Peyer's patch (tissue), 4 donors: ENCODE measurements at places on chromosomes 3 and 15. TPM values are rescaled to one million over a fixed set of nuclear protein-coding genes. Genes with fewer than 3 reads are reported as not detected.
A peak's percentile ranks its signal among the peaks of the same experiment; 100 is the strongest.

Gene NOX5
- total RNA-seq: not detected

DNA sequence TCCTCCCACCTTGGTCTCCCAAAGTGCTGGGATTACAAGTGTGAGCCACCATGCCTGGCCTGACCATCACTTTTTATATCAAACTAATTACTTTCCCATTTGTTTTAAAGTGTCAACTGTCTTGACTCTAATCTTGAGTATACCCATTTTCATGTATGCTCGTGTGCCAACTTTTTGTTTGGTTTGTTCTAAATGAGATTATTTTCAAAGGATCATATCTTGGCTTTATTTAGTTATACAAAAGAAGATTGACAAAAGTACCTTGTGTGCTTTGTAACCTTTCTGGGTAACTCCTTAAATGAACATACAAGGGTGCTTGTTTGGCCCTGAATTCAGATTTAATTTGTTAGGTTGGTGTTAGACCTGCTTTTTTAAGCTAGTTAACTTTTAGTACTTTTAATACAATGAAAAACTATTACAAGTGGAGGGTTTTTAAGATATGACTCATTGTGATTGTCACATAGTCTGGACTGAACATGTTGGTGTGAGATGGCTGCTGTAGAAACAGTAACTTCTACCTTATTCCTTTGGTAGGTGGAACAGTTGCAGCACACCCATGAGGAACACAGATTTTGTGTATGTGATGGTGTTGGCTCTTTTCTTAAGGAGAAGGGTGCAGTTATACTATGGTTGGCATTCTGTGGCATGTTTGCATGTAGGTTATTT lies 10.7 kb downstream of the KIF23 start:
- H3K4me3 ChIP-seq: no peak overlapping the region
- no peaks in the 10 kb centered on the region for H3K27me3 ChIP-seq
- DNase-seq: no peak
- H3K36me3 ChIP-seq: no peaks in the 10 kb centered on the region
- H3K27ac ChIP-seq: no peak overlapping the region

GRCh38 chr3:5017925-5018531 lies 38.8 kb downstream of the BHLHE40 start:
- no peak overlapping the region for H3K4me3 ChIP-seq
- peak overlapping the region; percentile 79 for H3K27ac ChIP-seq
- H3K4me1 ChIP-seq: peaks cover 33% of the 10 kb centered on the region
- DNase-seq: no peak
- H3K36me3 ChIP-seq: no peaks in the 10 kb centered on the region
- H3K27me3 ChIP-seq: no peaks in the 10 kb centered on the region

DNA sequence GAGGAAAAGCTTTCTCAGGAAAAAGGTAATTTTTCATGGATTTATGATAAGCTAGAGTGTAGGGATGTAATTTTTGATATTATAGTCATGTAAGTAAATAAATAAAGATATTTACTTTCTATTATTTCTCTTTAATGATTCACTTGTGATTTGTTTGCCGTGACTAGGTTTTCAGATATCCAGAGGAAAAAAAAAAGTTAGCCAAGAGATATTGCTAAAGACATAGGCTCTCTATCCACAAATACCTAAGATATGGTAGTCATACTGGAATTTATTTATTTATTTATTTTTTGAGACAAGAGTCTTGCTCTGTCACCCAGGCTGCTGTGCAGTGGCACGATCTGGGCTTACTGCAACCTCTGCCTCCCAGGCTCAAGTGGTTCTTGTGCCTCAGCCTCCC lies 59.9 kb downstream of the AP4E1 start:
- no peak overlapping the region for H3K4me3 ChIP-seq
- no peak for DNase-seq
- H3K36me3 ChIP-seq: no peaks in the 10 kb centered on the region
- H3K4me1 ChIP-seq: no peaks in the 10 kb centered on the region
- no peak overlapping the region for H3K27ac ChIP-seq

Gene MNS1
- total RNA-seq: 0.70 TPM

- no peak overlapping the region for H3K4me3 ChIP-seq
- DNase-seq: no peak
- H3K27me3 ChIP-seq: no peaks in the 10 kb centered on the region
- no peaks in the 10 kb centered on the region for H3K4me1 ChIP-seq
Measured at GRCh38 chr3:173624086-173624485, 226.5 kb downstream of the NLGN1 start.

DNA sequence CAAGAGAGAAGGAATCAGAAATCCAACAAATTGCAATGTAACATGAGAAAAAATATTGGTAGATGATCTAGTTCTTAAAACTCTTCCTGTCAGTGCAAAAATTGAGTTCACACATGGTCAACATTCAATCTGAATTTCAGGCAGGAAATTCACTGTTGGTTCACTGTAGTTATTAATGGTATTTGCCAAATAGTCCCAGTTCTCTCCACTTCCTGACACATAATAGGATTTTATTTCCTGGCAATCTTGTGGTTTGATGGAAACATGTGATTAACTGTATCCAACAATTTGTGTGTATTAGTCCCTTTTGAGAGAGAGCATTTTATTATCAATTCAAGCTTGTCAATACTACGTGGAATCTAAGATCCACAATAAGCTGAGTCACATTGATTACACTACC lies 1103.1 kb downstream of the ROBO2 start:
- H3K4me1 ChIP-seq: no peaks in the 10 kb centered on the region
- no peak overlapping the region for H3K27ac ChIP-seq
- no peaks in the 10 kb centered on the region for H3K36me3 ChIP-seq
- H3K27me3 ChIP-seq: no peaks in the 10 kb centered on the region

Gene SRGAP3
- 6.7 TPM for total RNA-seq

Gene SEMA3G
- 19.8 TPM for total RNA-seq

DNA sequence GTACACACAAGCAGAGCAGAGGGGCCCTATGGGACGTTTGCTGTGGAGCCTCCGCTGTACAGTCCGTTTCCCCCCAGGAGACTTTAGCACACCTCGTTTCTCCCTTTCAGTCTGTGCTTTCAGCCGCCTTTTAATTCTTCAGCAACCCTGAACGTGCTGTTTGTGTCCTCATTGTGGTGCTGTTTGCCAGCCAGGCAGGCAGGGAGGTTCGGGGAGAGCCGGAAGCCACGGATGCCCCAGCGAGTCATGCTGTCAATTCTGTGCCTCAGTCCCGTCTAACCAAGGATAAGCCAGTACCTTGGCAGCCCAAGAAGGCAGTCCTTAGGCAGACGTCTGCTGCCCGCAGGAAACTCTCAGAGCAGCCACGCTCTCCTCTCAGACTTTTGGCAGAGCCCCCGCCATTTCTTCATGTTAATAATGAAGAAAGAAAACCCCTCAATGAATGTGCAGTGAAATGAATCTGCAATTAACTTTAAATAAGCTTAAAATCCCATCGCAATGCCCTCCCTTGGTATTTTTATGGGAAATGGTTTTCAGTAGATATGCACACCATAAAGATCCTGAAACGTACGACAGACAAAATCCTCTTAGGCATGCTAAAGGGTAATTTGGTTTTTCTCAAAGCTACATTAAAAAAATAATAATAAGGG lies 158.6 kb downstream of the UACA start:
- no peak overlapping the region for H3K4me3 ChIP-seq
- no peaks in the 10 kb centered on the region for H3K4me1 ChIP-seq
- no peaks in the 10 kb centered on the region for H3K36me3 ChIP-seq
- H3K27ac ChIP-seq: no peak overlapping the region
- DNase-seq: no peak

GRCh38 chr15:38532728-38533127 lies 31.9 kb downstream of the RASGRP1 start:
- no peaks in the 10 kb centered on the region for H3K4me1 ChIP-seq
- no peak overlapping the region for H3K4me3 ChIP-seq
- H3K27ac ChIP-seq: no peak overlapping the region
- no peaks in the 10 kb centered on the region for H3K27me3 ChIP-seq

DNA sequence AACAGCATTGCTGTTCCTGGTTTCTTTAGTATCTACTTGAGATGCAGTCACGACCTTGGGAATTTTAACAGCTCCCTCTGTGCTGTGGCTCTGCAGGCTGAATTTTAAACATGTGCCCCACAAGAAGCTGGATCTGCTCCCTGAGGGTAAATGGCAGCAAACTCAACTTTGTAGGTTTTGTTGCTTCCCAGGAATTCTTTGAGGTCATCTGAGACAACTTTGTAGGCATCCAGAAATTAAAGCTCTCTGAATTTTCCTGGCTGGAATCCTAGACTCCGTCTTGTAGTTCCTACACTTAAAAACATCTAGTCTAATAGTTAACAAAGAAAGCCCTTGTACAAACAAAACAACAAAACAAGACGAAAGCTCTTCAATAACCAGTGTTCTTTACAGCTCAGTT lies 366.3 kb downstream of the FEZF2 start:
- no peak for DNase-seq
- H3K4me1 ChIP-seq: no peaks in the 10 kb centered on the region
- H3K4me3 ChIP-seq: no peak overlapping the region
- H3K27ac ChIP-seq: no peak overlapping the region

Gene SLC22A13
- 5.0 TPM for total RNA-seq

Gene IL17RB
- total RNA-seq: 37.5 TPM

DNA sequence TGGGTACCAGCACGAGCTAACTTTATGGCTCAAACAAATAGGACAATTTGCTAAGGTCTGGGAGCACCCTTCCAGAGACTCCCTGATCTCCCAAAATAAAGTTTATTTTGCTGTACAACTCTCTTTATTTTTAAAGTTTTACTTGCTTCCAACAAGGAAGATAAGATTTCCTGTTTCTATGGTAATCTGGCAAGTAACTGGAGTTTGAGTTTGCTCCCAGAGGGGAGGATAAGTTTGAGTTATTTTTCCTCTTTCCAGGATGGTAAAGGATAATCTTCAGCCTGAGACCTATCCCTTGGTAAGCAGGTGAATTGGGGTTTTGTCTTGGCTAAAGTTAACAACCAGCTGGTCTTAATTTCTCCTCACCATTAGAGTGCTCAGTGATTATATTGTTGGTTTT lies 1019.4 kb upstream of the ALCAM start:
- no peaks in the 10 kb centered on the region for H3K36me3 ChIP-seq
- H3K27me3 ChIP-seq: no peaks in the 10 kb centered on the region
- no peak overlapping the region for H3K27ac ChIP-seq
- no peak overlapping the region for H3K4me3 ChIP-seq
- no peak for DNase-seq
- no peaks in the 10 kb centered on the region for H3K4me1 ChIP-seq

Gene SPESP1
- total RNA-seq: not detected

DNA sequence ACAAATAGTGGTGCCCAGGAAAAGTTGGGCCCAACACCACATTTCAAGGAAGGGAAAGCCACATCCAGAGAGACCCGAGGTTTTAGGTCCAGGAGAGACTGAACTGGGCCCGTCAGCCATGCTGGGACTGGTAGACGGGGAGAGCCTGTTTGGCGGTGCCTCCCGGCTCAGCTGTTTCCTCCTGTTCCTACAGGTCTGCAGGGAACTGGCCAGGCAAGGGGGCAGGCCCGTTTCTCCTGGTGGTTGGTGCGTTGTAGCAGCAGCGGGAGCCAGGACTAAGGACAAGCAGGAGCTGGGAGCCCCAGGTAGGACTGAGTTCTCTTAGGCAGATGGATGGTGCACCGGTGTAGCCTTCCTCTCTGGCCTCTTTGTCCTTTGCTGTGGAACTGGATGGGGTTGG lies 3.9 kb downstream of the PRKCD start:
- H3K27me3 ChIP-seq: no peaks in the 10 kb centered on the region
- no peaks in the 10 kb centered on the region for H3K36me3 ChIP-seq
- no peak overlapping the region for H3K4me3 ChIP-seq
- no peak overlapping the region for H3K27ac ChIP-seq

- H3K27ac ChIP-seq: peak overlapping the region; percentile 65
- no peak overlapping the region for H3K4me3 ChIP-seq
- no peak for DNase-seq
- no peaks in the 10 kb centered on the region for H3K27me3 ChIP-seq
- H3K36me3 ChIP-seq: no peaks in the 10 kb centered on the region
Measured at GRCh38 chr15:100114571-100114970, 227.2 kb downstream of the ADAMTS17 start.

Gene GRIP2
- not detected for total RNA-seq

Gene CEMIP
- 0.57 TPM for total RNA-seq

Gene FGD5
- total RNA-seq: 65.2 TPM

DNA sequence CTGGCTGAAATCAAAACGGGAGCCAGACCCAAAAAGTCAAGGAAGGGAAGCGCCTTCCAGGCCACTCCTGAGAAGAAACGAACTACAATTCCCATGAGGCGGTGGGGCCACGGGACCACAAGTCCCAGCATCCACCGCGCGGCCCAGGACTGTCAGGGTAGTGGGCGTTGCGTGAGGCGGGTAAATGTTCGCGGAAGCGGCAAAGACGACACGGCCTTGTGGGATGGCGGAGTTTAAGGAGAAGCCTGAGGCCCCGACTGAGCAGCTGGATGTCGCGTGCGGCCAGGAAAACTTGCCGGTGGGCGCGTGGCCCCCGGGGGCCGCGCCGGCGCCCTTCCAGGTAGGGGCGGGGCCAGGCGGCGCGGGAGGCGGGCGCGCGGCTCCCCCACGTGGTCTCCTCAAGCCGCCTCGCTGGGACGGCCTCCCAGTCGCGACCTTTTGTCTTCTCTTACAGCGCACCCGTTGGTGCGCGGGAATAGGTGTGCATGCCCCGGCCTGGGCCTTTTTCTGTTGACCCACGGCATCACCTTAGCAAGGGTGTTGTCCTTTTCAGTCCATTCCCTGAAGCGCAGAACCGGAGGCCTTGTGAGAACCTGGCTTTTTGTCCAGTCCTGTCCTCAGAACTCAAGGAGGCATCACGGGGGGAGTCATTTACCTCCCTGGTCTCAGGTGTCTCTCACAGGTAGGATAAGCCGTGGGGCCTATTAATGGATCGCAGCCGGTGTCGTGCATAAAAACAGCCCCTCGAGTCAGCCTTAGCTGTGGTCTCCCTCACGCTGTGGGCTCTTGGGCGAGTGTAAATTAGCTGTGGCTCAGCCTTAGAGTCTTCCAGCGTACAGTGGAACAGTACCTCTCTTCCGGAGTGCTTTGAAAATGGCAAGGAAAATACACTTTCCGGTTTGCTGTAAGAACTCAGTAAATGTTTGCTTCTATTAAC lies at the start of gene SETMAR:
TSS of gene SETMAR (plus strand) at position 183 of the 937 bp plus-strand sequence. CDS start at position 185, 2 bp downstream.
- no peaks in the 10 kb centered on the region for H3K36me3 ChIP-seq
- peak within 1 kb of the TSS; percentile 95 for H3K27ac ChIP-seq
- DNase-seq: peak; percentile 96
- H3K27me3 ChIP-seq: no peaks in the 10 kb centered on the region

GRCh38 chr3:112097378-112097777 lies 11.2 kb downstream of the C3orf52 start:
- H3K27ac ChIP-seq: no peak overlapping the region
- no peaks in the 10 kb centered on the region for H3K4me1 ChIP-seq
- no peaks in the 10 kb centered on the region for H3K36me3 ChIP-seq

DNA sequence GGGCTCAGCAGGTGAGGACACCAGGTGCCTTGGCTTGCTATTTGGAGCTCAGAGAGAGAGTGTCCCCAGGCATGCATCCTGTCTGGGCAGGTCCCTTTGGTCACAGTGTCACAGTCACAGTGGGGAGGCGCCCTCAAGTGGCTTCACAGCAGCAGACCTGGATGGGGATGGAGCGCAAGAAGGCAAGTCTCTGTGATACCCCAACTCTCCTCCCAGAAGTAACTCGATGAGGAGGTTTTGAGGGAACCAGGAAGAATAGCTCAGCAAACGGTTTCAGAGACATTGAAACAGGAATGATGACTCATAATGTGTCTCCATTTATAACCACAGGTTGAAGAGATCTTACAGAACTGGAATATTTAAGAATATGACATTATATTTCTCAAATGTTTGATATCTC lies 66.5 kb upstream of the SH3GL3 start:
- H3K36me3 ChIP-seq: no peaks in the 10 kb centered on the region
- H3K27ac ChIP-seq: no peak overlapping the region
- no peaks in the 10 kb centered on the region for H3K4me1 ChIP-seq
- no peaks in the 10 kb centered on the region for H3K27me3 ChIP-seq
- H3K4me3 ChIP-seq: no peak overlapping the region

Gene REC114
- total RNA-seq: not detected

Gene UNC45A
- 53.1 TPM for total RNA-seq

- no peak for DNase-seq
- H3K27ac ChIP-seq: no peak overlapping the region
- H3K4me1 ChIP-seq: no peaks in the 10 kb centered on the region
Measured at GRCh38 chr3:13547591-13548371, 1.1 kb upstream of the FBLN2 start.
